ENCODE measurements at places on chromosomes 11 and 22.

DNA sequence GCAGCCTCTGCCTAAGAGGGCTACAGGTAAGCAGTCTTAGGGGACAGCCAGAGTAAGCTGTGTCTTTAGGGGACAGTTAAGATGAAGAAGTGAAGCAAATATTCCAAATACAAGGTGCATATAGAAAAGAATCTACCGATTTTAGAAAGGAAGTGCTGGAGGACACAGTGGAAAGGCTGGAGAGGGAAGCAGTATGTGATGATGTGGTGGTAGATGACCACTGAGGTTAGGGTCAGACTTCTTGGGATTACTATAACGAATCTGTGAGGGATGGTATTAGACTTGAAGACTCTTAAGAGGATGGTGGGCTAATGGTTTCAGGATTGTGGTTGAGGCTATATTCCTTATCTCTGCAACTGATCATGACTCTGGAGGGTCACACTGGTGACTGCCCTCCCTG lies 40.0 kb upstream of the PHOX2A start:
- no peak for DNase-seq

DNA sequence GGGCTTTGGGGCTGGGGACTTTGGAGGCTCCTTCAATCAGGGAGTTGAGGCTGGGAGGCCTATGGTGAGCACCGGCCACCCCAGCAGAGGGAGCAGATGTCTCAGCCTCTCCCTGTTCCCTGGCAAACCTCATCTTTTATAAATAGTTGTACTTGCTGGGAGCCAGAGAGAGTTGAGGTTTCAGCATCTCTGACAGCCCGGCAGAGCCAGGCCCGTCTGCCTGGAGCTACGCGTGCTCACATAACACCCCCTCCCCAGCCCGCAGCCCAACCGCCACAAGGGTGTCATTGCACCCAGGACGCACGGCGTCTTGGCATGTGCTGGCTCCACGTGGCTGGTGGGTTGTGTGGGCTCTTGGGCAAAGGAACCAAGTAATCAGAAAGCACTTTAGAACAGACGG lies 127.1 kb downstream of the CHST1 start:
- DNase-seq = no peak

DNA sequence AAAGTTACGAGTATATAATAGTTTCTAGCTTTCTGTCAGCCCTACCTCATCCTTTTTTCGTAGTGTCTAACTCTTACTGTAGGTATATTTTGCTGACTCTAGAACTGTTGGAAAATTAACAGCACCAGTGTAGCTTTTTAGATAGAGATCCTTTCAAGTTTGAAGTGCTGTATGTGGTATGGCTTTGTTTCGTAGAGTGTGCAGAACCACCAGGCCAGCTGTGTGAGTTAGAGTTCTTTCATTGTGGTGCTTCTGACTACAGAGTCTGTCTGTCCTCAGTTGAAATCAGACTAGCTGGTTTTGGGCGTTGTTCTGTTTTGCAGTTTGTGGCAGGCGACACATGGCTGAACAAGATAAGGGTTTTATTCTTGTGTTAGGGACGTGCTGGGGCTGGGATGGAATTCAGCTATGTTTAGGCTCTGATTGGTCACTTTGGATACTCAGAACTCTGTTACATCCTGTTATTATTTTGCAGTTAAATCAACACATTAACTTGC lies 3.2 kb downstream of the ARHGEF12 start:
- no peak for DNase-seq

DNA sequence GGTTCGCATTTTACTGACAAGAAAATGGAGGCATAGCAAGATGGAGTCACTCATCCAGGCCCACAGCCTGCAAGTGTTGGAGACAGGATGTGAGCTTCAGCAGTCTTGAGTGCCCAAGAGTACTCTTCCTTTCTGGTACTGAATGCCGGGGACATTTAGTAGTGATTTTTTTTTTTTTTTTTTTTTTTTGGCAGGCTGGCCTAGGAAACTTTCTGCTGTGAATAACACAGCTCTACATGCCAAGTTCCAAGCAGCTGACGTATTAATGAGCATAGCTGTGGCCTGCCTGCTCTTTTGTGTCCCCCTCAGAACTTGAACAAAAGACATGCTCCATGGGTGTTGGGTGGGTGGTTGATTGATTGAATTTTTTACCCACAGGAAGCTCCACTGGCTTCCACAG lies 195.5 kb upstream of the CADM1 start:
- DNase-seq = no peak

Measured in NCI-H1417 treated with DMSO at 0.1 percent for 48 hours (cell line).